ENCODE measurements at places on chromosomes 5 and 9.

DNA sequence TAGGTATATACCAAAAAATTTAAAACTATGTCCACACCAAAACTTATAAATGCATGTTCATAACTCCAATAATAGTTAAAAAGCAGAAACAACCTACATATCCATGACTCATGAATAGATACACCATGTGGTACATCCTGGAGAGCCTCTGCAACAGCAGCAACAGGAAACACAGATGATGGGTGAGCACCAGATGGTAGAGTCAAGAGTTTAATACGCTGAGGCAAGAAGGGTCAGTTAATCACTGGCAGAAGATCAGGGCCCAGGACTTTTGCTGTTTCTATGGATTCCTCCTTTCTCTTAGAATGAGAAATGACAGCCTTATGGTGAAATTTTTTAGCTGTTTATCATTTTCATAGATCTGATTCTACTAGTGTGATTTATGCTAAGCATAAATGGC, 351.8 kb upstream of the ADAMTSL1 start:
- no peak for DNase-seq

DNA sequence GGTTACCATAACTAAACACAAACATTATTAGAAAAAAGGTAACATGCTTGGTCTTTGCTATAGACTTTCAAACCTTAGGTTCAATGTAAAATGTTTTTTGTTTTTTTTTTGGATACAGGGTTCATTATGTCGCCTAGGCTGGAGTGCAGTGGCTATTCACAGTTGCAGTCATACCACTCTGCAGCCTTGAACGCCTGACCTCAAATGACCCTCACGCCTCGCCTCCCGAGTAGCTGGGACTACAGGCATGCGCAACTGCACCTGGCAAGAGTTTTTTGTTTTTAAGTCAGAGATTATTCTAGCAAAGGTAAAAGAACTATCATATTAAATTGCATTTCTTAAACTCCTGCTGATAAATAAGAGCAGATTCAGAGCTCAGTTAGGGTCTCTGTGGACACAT, 55.1 kb upstream of the NR5A1 start:
- no peak for DNase-seq

DNA sequence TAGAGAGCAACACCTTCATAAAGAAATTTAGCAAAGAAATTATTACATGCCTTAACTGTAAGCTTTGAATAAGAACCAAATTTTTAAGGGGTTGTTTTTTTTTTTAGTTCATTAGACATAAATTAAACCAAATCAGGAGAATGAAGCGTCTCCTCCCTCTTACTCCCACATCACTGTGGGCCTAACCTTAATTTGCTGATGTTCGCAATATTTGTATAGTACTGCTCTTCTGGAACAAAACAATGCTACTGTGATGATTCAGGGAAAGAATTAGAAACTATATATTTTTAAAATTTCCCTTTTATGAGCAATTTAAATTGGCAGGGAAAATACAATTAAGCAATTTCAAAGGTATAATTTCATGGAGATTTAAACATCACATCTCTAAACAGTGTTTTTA, 275.0 kb upstream of the C9orf72 start:
- DNase-seq, result no peak

GRCh38 chr9:2022560-2022959, 7.4 kb downstream of the SMARCA2 start:
- no peak for DNase-seq

GRCh38 chr9:122936464-122936863, 4.4 kb upstream of the RABGAP1 start:
- DNase-seq, result no peak

- no peak for DNase-seq
These were observed 28.3 kb downstream of the ZNF462 start for GRCh38 chr9:106891286-106891685.

- DNase-seq, result no peak
These were observed 28.0 kb upstream of the SYK start for GRCh38 chr9:90773617-90774016.

DNA sequence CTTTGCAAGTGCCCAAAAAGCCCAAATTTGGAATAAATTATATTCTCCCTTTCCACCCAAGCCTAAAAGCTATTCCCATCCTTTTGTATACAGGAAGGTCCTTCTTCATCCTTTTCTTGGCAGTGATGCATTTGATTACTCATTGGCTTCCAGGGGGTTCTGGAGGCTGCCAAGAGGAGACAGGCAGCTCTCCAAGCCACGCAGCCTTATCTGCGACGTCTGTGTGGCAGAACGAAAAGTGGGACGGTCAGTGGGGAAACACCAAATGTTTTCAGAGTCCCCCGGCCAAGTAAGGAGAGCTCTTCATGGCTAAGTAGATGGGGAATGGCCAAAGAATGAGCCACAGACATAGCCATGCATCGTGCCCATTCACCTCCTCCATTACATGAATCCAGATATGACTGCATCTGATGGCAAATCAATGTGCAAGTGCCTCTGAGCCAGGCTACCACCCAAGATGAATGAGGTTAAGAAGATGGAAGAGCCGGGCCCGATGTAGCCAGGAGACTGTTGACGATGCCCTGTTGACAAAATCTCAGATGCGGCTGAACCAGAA, 12.1 kb downstream of the ADAM19 start:
- DNase-seq, result no peak

- DNase-seq, result no peak
These were observed 935.7 kb upstream of the NUDT12 start for GRCh38 chr5:104498281-104498680.

- no peak for DNase-seq
These were observed 51.5 kb upstream of the MELK start for GRCh38 chr9:36521148-36521547.

DNA sequence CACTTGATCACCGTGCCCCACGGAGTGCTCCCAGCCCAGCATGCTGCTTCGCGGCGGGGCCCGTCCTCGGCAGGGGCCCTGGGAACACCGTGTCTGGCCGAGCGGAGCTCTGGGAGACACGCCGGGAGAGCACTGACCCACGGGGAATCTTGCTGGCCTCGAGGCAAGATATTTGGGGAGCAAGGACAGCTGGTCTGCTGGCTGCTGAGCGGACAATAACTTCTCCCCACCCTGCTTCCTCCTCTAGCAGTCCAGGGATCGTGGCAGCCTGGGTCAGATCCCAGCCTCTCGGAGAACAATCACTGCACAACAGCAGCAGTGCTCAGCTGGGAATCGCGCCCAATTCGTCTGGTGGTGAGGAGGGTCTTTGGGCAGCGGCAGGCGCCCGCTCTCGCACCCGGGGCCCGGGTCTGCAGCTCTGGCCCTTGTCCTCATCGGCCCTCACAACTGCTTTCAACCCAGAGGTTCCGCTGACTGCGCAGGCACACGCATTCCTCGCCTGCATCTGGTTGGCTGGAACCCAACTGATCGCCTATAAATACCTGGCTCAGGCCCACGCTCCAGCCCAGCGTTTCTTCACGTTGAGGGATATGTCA, 43.4 kb downstream of the DBH start:
- no peak for DNase-seq

- DNase-seq, result peak; percentile 43
These were observed 5.3 kb upstream of the TRIM41 start for GRCh38 chr5:181217803-181218062.
